Endothelial cell (in vitro differentiated cells): ENCODE measurements at places on chromosomes 16 and 17. TPM values are rescaled to one million over a fixed set of nuclear protein-coding genes. Genes with fewer than 3 reads are reported as not detected.

B4GALNT2 gene
- not detected for total RNA-seq

AGRP gene
- total RNA-seq, result not detected

GRCh38 chr16:89602273-89602951, 11.0 kb upstream of the DPEP1 start:
- no peak overlapping the region for H3K4me3 ChIP-seq
- H3K27me3 ChIP-seq, result no peaks in the 10 kb centered on the region
- peak; percentile 47 for DNase-seq
- no peaks in the 10 kb centered on the region for H3K36me3 ChIP-seq
- H3K4me1 ChIP-seq, result peaks cover 5% of the 10 kb centered on the region

DNA sequence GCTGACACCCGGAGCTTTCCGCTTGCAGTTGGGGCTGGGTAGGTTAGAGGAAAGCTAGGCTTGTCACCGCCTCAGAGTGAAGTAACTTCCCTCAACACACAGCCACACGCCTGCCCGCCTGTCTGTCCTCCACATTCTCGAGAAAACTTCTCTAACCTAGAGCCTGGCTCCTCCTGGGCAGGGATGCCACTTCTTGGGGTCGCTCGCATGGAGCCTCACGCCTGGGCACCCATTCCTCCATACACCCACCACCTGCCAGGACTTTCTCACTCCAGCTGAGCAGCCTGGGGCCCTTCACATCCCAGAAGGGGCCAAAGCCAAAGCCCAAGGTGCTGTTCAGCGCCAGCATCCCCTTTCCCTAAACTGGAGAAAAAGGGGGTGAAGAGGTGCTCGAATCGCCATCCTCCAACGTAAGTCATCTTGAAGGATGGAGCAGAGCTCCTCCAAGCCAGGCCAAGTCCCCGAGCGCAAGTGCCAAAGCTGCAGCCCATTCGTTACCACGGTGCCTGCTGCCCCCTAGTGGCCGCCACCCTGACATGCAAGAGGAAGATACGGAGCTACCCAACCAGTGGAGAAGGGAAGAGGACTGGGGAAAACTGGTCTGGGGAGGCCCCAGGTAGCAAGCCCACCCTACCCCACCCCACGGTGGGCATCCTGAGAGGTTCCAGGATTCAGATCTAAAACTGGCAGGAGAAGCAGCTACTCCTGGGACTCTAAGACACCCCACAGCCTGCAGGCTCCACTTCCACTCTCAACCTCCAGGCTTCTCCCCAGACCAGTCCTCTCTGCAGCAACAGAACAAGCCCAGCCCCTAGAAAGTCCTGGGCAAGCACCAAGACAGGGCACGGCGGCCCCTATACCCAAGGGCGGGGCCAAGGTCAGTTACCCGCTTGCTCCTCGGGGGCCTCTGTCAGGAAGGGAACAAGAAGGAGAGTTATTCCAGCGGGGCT, 63.1 kb downstream of the MYO18A start:
- H3K27me3 ChIP-seq, result peaks cover 7% of the 10 kb centered on the region
- peaks cover 20% of the 10 kb centered on the region for H3K36me3 ChIP-seq
- no peak overlapping the region for H3K27ac ChIP-seq
- H3K4me1 ChIP-seq, result no peaks in the 10 kb centered on the region

GRCh38 chr16:14301169-14302030, 230.3 kb downstream of the MRTFB start:
- no peak overlapping the region for H3K27ac ChIP-seq
- H3K36me3 ChIP-seq, result no peaks in the 10 kb centered on the region
- no peak for DNase-seq
- H3K27me3 ChIP-seq, result peaks cover 11% of the 10 kb centered on the region
- H3K4me1 ChIP-seq, result peaks cover 7% of the 10 kb centered on the region

DNA sequence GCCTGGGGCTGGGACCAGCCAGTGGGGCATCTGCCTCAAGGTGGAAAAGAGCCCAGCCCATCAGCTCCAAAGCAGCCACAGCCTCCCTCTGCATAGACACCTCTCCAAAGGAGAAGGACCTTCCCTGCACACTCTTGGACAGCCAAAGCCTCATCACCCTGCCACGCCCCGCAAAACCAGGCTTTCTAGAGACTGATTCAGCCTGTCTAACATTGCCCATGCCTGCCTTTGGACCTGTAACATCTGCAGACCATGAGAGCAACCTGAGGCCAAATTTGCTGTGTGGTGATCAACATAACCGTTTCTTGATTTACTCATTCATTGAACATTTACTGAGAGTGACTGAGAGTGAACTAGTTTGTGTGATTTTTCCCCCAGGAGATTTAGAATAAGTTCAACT, 219.7 kb upstream of the HSBP1 start:
- no peak for DNase-seq
- no peaks in the 10 kb centered on the region for H3K4me1 ChIP-seq
- no peak overlapping the region for H3K4me3 ChIP-seq
- H3K27me3 ChIP-seq, result peaks cover 1% of the 10 kb centered on the region
- H3K36me3 ChIP-seq, result no peaks in the 10 kb centered on the region
- H3K27ac ChIP-seq, result no peak overlapping the region

GRCh38 chr17:57002904-57003303, 25.0 kb downstream of the SCPEP1 start:
- DNase-seq, result no peak
- peaks cover 2% of the 10 kb centered on the region for H3K27me3 ChIP-seq
- H3K4me3 ChIP-seq, result no peak overlapping the region
- H3K36me3 ChIP-seq, result no peaks in the 10 kb centered on the region
- H3K27ac ChIP-seq, result no peak overlapping the region
- no peaks in the 10 kb centered on the region for H3K4me1 ChIP-seq
